Thoracic aorta (tissue), 2 donors: ENCODE measurements at places on chromosomes 4 and X. TPM values are rescaled to one million over a fixed set of nuclear protein-coding genes. Genes with fewer than 3 reads are reported as not detected.

DNA sequence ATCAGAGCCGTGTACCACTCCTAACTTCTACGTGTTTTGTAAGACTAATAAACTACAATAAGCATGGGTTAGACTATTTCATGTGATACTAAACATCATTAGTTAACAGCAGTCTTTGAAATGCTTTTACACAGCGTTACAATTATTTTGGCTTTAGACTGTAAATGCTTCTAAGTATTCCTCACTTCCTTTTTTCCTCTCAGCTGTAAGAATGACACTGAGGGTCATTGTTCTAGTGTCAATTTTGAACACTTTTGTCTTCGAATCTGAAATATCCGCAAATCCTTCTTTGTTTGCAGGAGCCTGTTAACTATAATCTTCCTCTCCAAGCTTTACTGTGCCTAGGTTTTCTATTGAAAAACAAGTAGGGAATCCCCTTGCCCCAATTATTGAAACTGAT is 1.5 kb downstream of the ABCE1 start:
- no peak for DNase-seq

- no peak for DNase-seq
Observed at GRCh38 chrX:134718105-134718965, 60.1 kb upstream of the PLAC1 start.

DNA sequence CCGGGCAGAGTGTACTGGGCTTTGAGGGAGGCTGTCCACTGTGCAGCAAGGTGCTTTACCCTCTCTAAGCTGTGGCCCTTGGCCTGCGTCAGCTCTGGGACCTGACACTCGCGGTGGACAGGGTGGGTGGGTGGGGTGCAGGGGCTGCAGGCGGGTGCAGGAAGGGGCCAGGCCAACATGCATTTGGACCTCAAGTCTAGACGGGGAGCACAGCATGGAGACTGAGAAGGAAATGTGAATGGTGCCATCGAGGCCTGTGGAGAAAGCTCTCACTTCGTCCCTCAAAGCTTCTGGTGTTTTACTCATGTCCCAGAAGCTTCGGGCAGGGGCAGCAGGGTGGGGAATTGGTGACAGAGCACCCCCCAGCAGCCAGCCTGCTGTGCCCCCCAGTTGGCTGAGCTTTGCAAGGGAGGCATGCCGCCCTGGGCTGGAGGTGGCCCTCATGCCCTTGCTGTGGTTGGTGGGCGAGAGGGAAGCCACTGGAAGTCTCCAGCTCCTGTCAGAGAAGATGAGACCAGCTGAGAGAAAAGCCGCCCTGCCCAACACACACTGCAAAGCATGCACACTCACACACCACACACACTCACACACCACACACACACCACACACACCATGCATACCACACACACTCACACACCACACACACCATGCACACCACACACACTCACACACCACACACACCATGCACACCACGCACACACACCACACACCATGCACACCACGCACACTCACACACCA is 12.3 kb downstream of the PNMA6E start:
- DNase-seq: no peak

Gene PROM1
- 7.1 TPM for total RNA-seq

GRCh38 chrX:123988423-123989111 is 27.1 kb downstream of the STAG2 start:
- no peak for DNase-seq

- no peak for DNase-seq
Observed at GRCh38 chr4:147891476-147892115, 159.7 kb downstream of the ARHGAP10 start.

Gene REPS2
- 4.9 TPM for total RNA-seq

Gene ARHGAP4
- total RNA-seq: 92.1 TPM
